ENCODE measurements at places on chromosomes 5 and 9. TPM values are rescaled to one million over a fixed set of nuclear protein-coding genes. Genes with fewer than 3 reads are reported as not detected.

Gene KIF12
- 186 TPM for polyA plus RNA-seq

Gene PCDHGA3
- 4.2 TPM for polyA plus RNA-seq

Gene MLANA
- 1.4 TPM for polyA plus RNA-seq

Gene ZNF354B
- 22.6 TPM for polyA plus RNA-seq

Gene HTR4
- not detected for polyA plus RNA-seq

Gene FOXD4L6
- polyA plus RNA-seq = not detected

Gene MED27
- 24.7 TPM for polyA plus RNA-seq

Gene ABO
- polyA plus RNA-seq = 17.7 TPM

Gene CETN3
- 75.5 TPM for polyA plus RNA-seq

Gene CPLANE1
- polyA plus RNA-seq = 30.0 TPM

Gene C1QTNF2
- polyA plus RNA-seq = 1.3 TPM

Gene SLC6A3
- polyA plus RNA-seq = 0.45 TPM

Gene FOXI1
- 7.9 TPM for polyA plus RNA-seq

Gene FBN2
- 68.8 TPM for polyA plus RNA-seq

Gene CD14
- 11.5 TPM for polyA plus RNA-seq

Gene GPSM1
- polyA plus RNA-seq = 48.1 TPM

Gene CARD6
- polyA plus RNA-seq = 2.5 TPM

Gene N4BP3
- 5.7 TPM for polyA plus RNA-seq

Gene HMGXB3
- 40.2 TPM for polyA plus RNA-seq

Gene TRIM7
- polyA plus RNA-seq = 0.29 TPM

Gene TTF1
- polyA plus RNA-seq = 21.6 TPM

Gene IGFBPL1
- 1.4 TPM for polyA plus RNA-seq

Gene LHX3
- not detected for polyA plus RNA-seq

Gene TMEM232
- 5.4 TPM for polyA plus RNA-seq

Gene TAF11L5
- polyA plus RNA-seq = not detected

Gene BARX1
- polyA plus RNA-seq = 0.33 TPM

Gene ZNF366
- polyA plus RNA-seq = 4.2 TPM

Gene CAMK2A
- 4.1 TPM for polyA plus RNA-seq

Gene ADCY2
- 4.5 TPM for polyA plus RNA-seq

Gene ENHO
- polyA plus RNA-seq = 1.9 TPM

Gene CDH9
- 9.8 TPM for polyA plus RNA-seq

Gene OMD
- polyA plus RNA-seq = 0.86 TPM

Gene ELOVL7
- polyA plus RNA-seq = 12.2 TPM

Gene IRX2
- polyA plus RNA-seq = 19.8 TPM

Gene ACER2
- polyA plus RNA-seq = 9.5 TPM

Gene ARHGAP26
- 10.7 TPM for polyA plus RNA-seq

Gene NREP
- 714 TPM for polyA plus RNA-seq

Gene NKD2
- 10.5 TPM for polyA plus RNA-seq

Gene SDHA
- polyA plus RNA-seq = 150 TPM

Gene GPR150
- polyA plus RNA-seq = not detected

Gene PCDHB16
- polyA plus RNA-seq = 5.1 TPM

Gene PCSK5
- polyA plus RNA-seq = 17.3 TPM

Gene GLRX
- polyA plus RNA-seq = 63.7 TPM

Gene NNT
- 116 TPM for polyA plus RNA-seq

Gene OCLN
- 46.1 TPM for polyA plus RNA-seq

Gene SPINK5
- polyA plus RNA-seq = 0.11 TPM

Gene C5orf58
- polyA plus RNA-seq = 0.16 TPM

Gene EMB
- 5.2 TPM for polyA plus RNA-seq

Gene GPR21
- polyA plus RNA-seq = 0.32 TPM

Gene PHAX
- 98.6 TPM for polyA plus RNA-seq

Gene CBY3
- 0.55 TPM for polyA plus RNA-seq

Gene SLC46A2
- polyA plus RNA-seq = not detected

Gene TNFSF15
- polyA plus RNA-seq = 5.8 TPM
